ENCODE measurements at places on chromosomes 3 and 15.
A peak's percentile ranks its signal among the peaks of the same experiment; 100 is the strongest.

GRCh38 chr3:49271047-49271446 is 6.0 kb downstream of the C3orf62 start:
- DNase-seq: no peak

DNA sequence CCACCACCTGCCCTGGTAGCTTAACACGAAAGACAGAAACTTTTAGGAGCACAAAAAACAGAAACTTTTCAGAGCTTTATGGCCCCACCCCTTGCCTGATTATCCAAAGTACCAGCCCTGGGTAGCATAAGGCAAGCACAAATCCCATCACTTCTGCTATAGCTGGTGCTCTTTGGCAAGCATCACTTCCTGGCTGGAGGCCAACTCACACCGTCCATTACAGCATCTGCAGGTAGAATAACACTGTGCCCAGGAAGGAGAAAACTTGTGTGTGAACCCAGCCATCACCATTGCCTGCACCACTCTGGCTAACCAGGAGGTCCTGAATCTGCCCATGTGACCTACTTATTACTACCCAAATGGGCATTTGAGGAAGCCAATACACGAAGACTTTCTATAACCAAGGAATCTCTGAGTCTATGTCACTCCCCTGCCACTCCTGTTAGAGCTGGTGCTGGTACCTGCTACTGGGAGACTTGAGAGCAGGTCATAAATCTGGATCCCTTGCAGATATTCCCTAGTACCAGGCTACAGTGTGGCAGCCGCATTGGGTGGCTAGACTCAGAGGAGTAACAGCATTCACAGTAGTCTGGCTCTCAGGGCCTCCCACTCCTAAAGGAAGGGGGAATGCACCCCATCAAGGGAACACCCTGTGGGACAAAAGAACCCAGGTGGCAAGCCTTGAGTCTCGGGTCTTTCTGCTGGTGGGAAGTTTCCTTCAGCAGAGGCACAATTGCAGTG is 73.3 kb upstream of the AKAP13 start:
- DNase-seq: no peak

GRCh38 chr3:120344349-120344748 is 4.8 kb downstream of the LRRC58 start:
- DNase-seq: no peak

DNA sequence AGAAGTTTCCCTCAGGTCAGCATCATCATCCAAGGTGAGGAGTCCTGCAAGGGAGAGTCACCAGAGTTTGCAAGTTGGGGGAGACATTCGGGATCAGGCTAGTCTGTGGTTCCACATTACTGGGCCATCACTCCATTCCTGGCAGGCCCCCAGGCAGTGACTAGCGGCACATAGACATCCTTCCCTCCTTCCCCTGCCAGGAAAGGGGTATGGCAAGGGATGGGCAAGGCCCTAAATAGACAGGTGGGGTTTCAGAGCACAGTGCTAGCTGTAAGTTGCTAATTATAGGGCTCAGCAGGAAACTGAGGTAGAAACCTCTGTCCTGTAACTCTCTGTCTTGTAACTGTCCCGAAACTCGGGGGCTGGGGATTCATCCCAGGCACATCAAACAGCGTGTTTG is 215.2 kb upstream of the ROPN1 start:
- DNase-seq: no peak

DNA sequence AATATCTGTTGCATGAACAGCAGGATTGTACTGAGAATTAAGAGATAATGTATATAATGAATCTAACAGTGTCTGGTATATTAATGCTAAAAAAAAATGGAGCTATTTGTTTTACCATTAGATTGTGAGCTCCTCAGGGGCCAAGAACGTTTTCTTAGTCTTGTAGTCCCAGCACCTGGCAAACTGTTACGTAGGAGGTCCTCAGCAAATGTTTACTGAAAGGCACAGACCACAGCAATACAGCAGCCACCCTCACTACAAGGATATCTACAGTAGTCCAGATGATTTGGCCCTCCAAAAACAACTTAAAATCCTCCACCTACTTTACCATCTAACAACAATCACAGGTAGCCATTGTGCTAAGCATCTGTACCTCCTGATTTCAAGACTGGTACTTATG is 59.7 kb downstream of the MSL2 start:
- no peak for DNase-seq

GRCh38 chr15:25057574-25057973 is 102.8 kb downstream of the SNRPN start:
- DNase-seq: no peak

- no peak for DNase-seq
Measured at GRCh38 chr3:143653493-143653892, 194.8 kb downstream of the SLC9A9 start.

- DNase-seq: peak; percentile 22
Measured at GRCh38 chr3:196740481-196741248, 1.0 kb downstream of the PAK2 start.

GRCh38 chr3:6521369-6522113 is 339.4 kb upstream of the GRM7 start:
- no peak for DNase-seq

- DNase-seq: no peak
Measured at GRCh38 chr3:47849699-47850563, 47.0 kb downstream of the DHX30 start.

DNA sequence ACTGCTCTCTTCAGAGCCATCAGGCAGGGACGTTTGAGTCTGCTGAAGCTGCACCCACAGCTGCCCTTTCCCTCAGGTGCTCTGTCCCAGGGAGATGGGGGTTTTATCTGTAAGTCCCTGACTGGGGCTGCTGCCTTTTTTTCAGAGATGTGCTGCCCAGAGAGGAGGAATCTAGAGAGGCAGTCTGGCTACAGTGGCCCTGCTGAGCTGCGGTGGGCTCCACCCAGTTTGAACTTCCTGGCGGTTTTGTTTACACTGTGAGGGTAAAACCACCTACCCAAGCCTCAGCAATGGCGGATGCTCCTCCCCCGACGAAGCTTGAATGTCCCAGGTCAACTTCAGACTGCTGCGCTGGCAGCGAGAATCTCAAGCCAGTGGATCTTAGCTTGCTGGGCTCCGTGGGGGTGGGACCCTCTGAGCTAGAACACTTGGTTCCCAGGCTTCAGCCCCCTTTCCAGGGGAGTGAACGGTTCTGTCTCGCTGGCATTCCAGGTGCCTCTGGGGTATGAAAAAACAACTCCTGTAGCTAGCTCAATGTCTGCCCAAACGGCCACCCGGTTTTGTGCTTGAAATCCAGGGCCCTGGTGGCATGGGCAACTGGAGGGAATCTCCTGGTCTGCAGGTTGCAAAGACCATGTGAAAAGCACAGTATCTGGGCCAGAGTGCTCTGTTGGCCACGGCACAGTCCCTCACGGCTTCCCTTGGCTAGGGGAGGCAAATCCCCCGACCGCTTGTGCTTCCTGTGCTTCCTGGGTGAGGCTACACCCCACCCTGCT is 21.1 kb upstream of the ST6GAL1 start:
- peak; percentile 46 for DNase-seq

DNA sequence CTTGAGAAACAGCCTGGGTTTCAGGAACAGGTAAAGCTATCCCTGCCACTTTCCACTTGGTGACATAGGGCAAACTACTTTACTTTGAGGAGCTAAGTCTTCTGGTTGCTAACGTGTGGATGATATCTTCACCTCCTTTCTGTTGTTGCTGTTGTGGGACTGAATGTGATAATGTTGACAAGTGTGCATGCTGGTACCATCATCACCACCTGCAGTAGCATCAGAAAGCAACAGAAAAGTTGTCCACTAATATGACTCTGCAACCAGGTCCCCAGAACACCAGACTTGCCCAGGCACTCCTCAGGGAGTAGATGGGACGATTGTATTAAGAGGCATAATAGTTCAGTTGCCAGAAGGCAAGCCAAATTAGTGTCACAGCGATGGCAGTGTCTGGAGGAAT is 203.2 kb upstream of the MCTP2 start:
- no peak for DNase-seq

GRCh38 chr3:187822402-187822801 is 77.1 kb upstream of the BCL6 start:
- DNase-seq: no peak

DNA sequence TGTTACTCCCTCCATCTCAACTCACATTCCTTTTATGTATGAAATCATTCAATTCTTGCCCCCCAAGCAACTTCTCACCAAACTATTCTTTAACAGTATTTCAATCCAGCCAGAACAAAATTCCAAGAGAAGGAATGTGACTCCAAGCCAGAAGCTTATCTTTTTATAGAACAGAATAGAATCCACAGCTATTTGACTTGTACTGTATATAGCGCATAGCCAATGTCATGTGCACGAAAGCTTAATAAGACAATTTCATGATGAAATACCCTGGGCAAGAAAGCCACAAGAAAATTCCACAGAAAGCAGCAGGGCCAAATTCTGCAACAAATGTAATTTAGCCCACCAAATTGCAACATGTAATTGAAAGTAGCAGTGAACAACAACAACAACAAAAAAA is 127.6 kb upstream of the UBE2E2 start:
- DNase-seq: no peak

DNA sequence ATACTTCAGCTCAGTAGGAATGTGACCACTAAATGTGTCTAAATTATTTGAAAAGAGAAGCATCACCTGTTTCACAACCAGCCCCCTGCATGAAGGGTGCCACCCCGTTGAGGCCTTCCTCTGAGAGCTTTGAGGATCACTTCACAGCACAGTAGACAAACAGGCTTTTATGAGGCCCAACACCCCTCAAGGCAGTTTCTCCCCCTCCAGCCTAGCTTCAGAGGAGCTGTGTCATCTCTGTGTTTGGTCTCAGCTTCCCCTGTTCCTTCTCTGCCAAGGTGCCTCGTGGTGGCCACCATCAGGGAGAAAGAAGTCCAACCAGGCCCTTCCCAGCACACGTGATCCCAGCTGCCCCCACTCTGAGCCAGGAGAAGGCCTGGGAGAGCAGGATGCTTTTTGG is 21.6 kb upstream of the DUSP7 start:
- DNase-seq: no peak

- no peak for DNase-seq
Measured at GRCh38 chr3:13338231-13338630, 81.9 kb downstream of the NUP210 start.

Data from stimulated activated CD4-positive, alpha-beta T cell treated with anti-CD3 and anti-CD28 coated beads, Interleukin-1b, Interleukin-23, amount 100 ng/mL, for 24 hours (primary cell).